ENCODE measurements at places on chromosomes 5 and 9. TPM values are rescaled to one million over a fixed set of nuclear protein-coding genes. Genes with fewer than 3 reads are reported as not detected.

The SNCAIP gene
- total RNA-seq = 5.7 TPM

The NUDT2 gene
- total RNA-seq = 48.1 TPM

The SLC36A2 gene
- not detected for total RNA-seq

The GLRA1 gene
- total RNA-seq = not detected

The TARS1 gene
- 159 TPM for total RNA-seq

The HTR1A gene
- total RNA-seq = not detected

The FAM221B gene
- not detected for total RNA-seq

The SPATA31D4 gene
- not detected for total RNA-seq

The KCNIP1 gene
- 0.20 TPM for total RNA-seq

The SPINK5 gene
- 0.25 TPM for total RNA-seq

The RNF145 gene
- 40.3 TPM for total RNA-seq

The LRRC19 gene
- not detected for total RNA-seq

The SLF1 gene
- 3.6 TPM for total RNA-seq

The UHRF2 gene
- 39.6 TPM for total RNA-seq

The SMIM27 gene
- 5.0 TPM for total RNA-seq

The ZNF883 gene
- total RNA-seq = 0.25 TPM

The PCDHA3 gene
- not detected for total RNA-seq

The MZB1 gene
- not detected for total RNA-seq

The DNAJB5 gene
- 8.3 TPM for total RNA-seq

The ANKRD18A gene
- total RNA-seq = not detected

The C9 gene
- total RNA-seq = not detected

The KCNV2 gene
- not detected for total RNA-seq

The DMRT1 gene
- not detected for total RNA-seq

The CCL27 gene
- not detected for total RNA-seq

The TAF1L gene
- total RNA-seq = not detected

The RFESD gene
- total RNA-seq = 3.1 TPM

The CER1 gene
- total RNA-seq = not detected

The CSF1R gene
- not detected for total RNA-seq

The BTNL9 gene
- not detected for total RNA-seq

The C9orf152 gene
- total RNA-seq = not detected

The TAF11L10 gene
- total RNA-seq = not detected

The HACD4 gene
- 6.1 TPM for total RNA-seq

The BTNL3 gene
- not detected for total RNA-seq

The IFNA13 gene
- total RNA-seq = not detected

The AK8 gene
- 0.15 TPM for total RNA-seq

Measured in mammary microvascular endothelial cell (primary cell).